Activated CD4-positive, alpha-beta T cell treated with anti-CD3 and anti-CD28 coated beads, Interleukin-2, amount 10 ng/mL, durations not matched to agents 24 days and 14 days (primary cell): ENCODE measurements at places on chromosomes 11 and 22. TPM values are rescaled to one million over a fixed set of nuclear protein-coding genes. Genes with fewer than 3 reads are reported as not detected.

DNA sequence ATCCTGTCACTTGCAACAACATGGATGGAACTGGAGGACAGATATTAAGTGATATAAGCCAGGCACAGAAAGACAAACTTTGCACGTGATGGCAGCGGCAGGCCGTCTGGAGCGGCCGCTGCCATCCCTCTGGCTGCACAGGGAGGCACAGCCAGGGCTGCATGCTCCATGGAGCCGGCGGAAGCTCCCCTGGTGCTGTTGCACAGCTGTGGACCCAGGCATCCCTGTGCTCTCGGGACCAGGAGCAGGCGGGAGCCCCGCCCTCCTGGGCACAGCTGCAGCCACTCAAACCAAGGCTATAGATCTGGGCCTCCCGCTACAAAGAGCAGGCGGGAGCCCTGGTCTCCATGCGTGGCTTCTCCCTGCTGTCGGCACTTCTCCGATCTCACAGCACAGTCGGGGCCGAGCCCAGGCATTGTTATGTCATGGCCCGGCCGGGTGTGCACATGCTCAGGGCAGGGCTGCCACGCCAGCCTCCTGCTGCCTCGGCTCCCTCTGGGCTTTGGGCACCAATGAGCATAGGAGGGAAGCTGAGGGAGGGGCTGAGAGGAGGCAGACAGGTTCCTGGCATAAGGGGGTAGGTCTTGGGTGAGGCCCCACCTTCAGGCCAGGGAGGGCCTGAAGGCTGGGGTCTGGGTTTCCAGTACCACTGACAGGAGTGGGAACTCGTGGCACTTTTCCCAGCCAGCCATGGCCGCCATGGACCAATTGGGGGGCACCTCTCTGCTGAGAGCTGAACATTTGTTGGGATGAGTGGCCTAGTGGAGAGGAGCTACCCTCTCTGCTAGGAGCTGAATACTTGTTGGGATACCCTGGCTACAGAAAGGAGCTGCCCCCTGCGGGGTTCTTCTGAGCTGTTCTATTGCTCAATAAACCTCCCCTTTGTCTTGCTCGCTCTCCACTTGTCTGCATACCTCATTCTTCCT is 16.7 kb downstream of the RRP8 start:
- no peak overlapping the region for H3K4me3 ChIP-seq
- peaks cover 37% of the 10 kb centered on the region for H3K36me3 ChIP-seq
- peak; percentile 53 for DNase-seq
- no peaks in the 10 kb centered on the region for H3K27me3 ChIP-seq

DNA sequence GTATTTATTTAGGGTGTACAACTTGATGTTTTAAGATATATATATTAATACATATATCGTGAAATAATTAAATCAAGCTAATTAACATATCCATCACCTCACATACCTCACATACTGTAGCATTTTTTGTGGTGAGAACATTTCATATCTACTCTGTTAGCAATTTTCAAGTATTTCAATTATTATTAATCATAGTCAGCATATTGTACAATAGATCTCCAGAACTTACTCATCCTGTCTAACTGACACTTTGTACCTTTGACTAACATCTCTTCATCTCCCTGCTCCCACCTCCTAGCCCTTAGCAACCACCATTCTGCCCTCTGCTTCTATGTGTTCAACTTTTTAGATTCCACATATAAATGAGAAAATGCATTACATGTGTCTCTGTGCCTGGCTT is 108.4 kb downstream of the BARX2 start:
- H3K27ac ChIP-seq: no peak overlapping the region
- no peak overlapping the region for H3K4me3 ChIP-seq
- H3K27me3 ChIP-seq: peaks cover 2% of the 10 kb centered on the region
- no peaks in the 10 kb centered on the region for H3K4me1 ChIP-seq
- H3K36me3 ChIP-seq: no peaks in the 10 kb centered on the region
- DNase-seq: no peak

DNA sequence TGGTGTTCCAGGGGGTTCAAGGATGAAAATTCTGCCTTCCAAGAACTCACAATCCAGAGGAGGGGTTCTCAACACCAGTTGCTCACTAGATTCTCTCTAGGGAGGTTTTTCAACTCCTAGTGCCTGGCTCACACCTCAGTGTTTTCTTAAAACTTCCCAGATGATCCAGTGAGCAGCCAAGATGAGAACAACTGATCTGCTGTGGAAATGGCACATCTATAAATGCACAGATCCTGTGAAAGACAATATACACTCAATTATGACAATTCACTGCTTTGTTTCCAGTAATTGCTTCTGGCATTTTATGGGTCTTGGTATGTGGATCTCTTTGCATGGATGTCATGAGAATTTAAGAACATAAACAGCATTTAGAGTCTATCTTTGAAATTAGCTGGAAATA is 45.2 kb upstream of the PRSS23 start:
- H3K27me3 ChIP-seq: peaks cover 10% of the 10 kb centered on the region
- no peak overlapping the region for H3K27ac ChIP-seq
- H3K36me3 ChIP-seq: no peaks in the 10 kb centered on the region
- no peak overlapping the region for H3K4me3 ChIP-seq

DNA sequence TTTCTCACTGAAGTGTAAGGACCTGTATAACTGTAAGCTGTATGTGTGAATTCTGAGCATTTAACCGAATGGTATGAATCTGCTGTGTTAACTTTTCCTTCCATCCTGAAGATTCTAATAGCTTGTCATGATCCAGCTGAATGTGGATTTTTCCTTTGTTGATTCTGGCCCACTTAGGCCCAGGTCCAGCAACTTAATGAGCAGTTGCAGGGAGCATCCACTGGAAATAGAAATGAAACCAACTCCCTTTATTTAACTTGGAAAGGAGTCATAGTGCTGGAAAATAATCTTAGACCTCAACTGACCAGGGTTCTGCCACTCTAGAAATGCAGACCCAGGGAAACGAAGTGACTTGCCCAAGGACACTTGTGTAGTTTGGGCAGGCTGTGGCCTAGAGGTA is 142.3 kb upstream of the MTNR1B start:
- no peak overlapping the region for H3K4me3 ChIP-seq
- no peaks in the 10 kb centered on the region for H3K27me3 ChIP-seq
- no peaks in the 10 kb centered on the region for H3K36me3 ChIP-seq
- DNase-seq: no peak

- H3K27ac ChIP-seq: no peak overlapping the region
- no peaks in the 10 kb centered on the region for H3K27me3 ChIP-seq
Measured at GRCh38 chr22:39512026-39512425, 8.3 kb upstream of the ATF4 start.

Gene MIOX
- 0.21 and 0.40 TPM in 2 replicates for total RNA-seq

GRCh38 chr22:22667966-22668880 is 23.8 kb downstream of the GGTLC2 start:
- H3K27me3 ChIP-seq: peaks cover 19% of the 10 kb centered on the region
- DNase-seq: no peak
- H3K4me3 ChIP-seq: no peak overlapping the region
- no peak overlapping the region for H3K27ac ChIP-seq
- H3K4me1 ChIP-seq: no peaks in the 10 kb centered on the region

- peaks cover 20% of the 10 kb centered on the region for H3K4me1 ChIP-seq
- H3K27me3 ChIP-seq: peaks cover 19% of the 10 kb centered on the region
- no peak overlapping the region for H3K27ac ChIP-seq
- peak overlapping the region; percentile 66 for H3K4me3 ChIP-seq
Measured at GRCh38 chr11:77067861-77068443, 1.2 kb downstream of the CAPN5 start.
